ENCODE measurements at places on chromosomes 3 and 15. TPM values are rescaled to one million over a fixed set of nuclear protein-coding genes. Genes with fewer than 3 reads are reported as not detected.

WDR93 gene
- total RNA-seq = 0.13 TPM

GPR62 gene
- total RNA-seq = not detected

HIGD2B gene
- not detected for total RNA-seq

P2RY12 gene
- total RNA-seq = not detected

TMEM87A gene
- total RNA-seq = 26.2 TPM

CHRD gene
- total RNA-seq = 0.48 TPM

C3orf49 gene
- not detected for total RNA-seq

ZDHHC23 gene
- total RNA-seq = 4.4 TPM

C3orf70 gene
- total RNA-seq = not detected

CACNA2D2 gene
- 0.51 TPM for total RNA-seq

AMT gene
- total RNA-seq = 0.30 TPM

CYP11A1 gene
- total RNA-seq = not detected

TMEM266 gene
- total RNA-seq = 0.09 TPM

DAZL gene
- not detected for total RNA-seq

FES gene
- total RNA-seq = 0.45 TPM

PCSK6 gene
- total RNA-seq = 12.7 TPM

ZNF860 gene
- 1.7 TPM for total RNA-seq

FBXW12 gene
- total RNA-seq = not detected

CFAP20DC gene
- 2.3 TPM for total RNA-seq

SLC28A2 gene
- not detected for total RNA-seq

CHSY1 gene
- total RNA-seq = 24.6 TPM

CLPX gene
- 47.0 TPM for total RNA-seq

RCN2 gene
- 69.9 TPM for total RNA-seq

ZNF662 gene
- not detected for total RNA-seq

RNF168 gene
- total RNA-seq = 3.5 TPM

SLC28A1 gene
- 0.05 TPM for total RNA-seq

COL6A5 gene
- not detected for total RNA-seq
